ENCODE measurements at places on chromosomes 5 and 9.
A peak's percentile ranks its signal among the peaks of the same experiment; 100 is the strongest.

GRCh38 chr9:3502560-3503398 is 23.0 kb downstream of the RFX3 start:
- DNase-seq: no peak

GRCh38 chr9:120531683-120532300 is 48.2 kb downstream of the CDK5RAP2 start:
- DNase-seq: peak; percentile 20

DNA sequence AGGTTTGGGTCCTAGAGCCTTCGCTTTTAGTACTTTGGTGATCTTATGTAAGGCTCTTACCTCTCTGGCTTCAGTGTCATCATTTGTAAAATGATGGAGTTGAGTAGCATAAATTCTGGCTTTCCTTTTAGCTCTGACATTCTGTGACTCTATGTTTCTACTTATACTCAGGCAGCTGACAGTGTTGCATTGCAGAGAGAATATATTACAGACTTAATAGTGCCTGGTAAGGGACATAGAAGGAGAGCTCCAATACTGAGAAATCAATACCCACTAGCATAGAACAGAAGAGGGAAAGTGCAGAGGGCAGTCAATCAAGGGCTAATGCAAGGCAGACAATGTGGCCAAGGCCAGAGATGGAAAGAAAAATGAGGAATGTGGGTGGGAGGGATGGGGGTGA is 371.4 kb upstream of the TLE4 start:
- DNase-seq: no peak

GRCh38 chr5:121726991-121727390 is 124.7 kb upstream of the FTMT start:
- no peak for DNase-seq

- no peak for DNase-seq
Observed at GRCh38 chr9:882416-882924, 41.0 kb downstream of the DMRT1 start.

DNA sequence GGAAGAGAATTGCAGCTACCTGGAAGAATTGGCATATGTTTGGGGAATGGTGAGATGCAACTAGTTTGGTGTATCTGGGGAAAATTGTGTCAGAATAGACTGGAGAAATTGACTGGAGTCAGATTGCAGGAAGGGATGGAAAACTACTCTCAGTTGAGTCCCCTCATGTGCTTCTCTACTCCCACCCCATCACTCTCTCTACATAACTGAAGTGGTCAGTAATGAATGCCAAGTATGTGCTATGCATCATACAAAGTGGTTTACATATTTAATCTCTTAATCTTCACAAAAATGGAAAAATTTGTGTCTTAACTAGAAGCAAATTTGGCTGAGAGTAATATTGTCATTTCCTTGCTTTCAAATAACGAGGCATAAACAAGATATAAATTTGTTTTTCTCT is 146.4 kb upstream of the TNC start:
- DNase-seq: no peak

Data from 8988T (cell line).